NCI-H1105 (cell line): ENCODE measurements at places on chromosomes 6 and 20.

- DNase-seq: no peak
Measured at GRCh38 chr6:28333047-28333446, 2.9 kb downstream of the ZSCAN31 start.

DNA sequence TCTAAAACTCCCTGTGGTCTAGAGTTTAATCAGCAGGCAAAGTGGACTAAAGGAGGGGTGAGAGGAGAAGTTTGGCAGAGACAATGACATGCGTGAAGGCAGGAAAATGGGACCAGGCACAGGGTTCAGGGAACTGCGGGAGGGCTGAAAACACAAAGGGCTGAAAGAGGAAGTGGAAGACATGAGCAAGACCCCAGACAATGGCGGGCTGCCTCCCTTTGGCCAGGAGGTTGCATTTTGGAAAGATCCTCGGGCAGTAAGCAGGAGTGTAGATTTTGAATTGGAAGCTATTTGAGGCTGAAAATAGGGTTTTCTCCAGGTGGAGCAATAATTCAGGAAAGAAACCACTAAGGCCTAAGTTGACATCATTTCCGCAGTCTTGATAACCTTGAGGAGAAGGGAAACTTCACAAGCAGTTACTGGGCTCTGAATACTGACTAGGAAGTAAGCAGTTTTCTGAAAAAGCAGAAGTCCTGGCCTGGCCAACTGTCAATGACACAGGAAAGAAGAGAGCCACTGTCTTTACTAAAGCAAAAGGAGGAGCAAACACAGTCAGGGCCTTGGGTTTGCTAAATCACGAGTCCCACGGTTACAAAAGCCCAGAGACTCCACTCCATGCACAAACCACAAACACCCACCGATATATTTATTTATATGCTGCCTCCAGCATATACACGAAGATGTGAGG is 3.4 kb downstream of the LY86 start:
- DNase-seq: no peak

GRCh38 chr6:35181933-35182612 is 31.7 kb upstream of the SCUBE3 start:
- DNase-seq: no peak

DNA sequence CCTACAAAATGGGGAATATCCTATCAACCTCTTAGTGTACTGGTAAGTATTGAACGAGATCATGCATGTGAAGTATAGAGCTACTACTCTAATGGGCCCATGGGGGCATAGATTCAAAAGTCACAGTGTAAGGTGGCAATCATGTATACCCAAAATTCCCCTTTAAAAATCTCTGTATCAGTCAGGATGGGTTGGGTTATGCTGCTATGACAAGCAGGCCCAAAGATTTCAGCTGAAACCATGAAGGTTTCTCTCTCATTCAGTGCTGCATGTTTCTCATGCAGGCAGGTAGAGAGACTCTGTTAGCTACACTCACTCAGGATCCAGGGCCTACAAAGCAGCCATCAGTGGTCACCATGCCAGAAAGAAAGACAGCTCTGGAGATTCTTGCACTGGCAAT is 166.6 kb downstream of the MAFB start:
- no peak for DNase-seq

- no peak for DNase-seq
Measured at GRCh38 chr20:32240205-32240604, 32.5 kb downstream of the POFUT1 start.

- peak; percentile 85 for DNase-seq
Measured at GRCh38 chr20:58892141-58892931, 39.8 kb downstream of the GNAS start.

DNA sequence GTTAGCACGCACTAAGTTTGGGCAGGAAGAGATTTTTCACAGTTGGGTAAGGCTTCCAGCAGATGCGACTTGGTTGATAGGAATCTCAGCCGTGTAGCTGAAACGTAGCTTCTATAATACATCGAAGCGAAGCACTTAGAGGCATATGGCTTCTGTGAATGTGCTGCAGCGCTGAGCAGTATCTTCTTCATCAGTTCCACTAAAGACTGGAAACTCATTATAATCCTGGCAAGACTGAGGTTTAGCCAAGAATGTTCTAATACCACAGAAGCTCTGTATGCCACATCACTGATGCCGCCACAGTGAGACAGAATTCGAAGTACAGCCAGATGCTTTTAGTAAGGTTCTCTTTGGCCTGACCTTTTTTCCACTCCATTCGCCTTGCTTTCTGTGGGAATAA is 680.2 kb upstream of the AGPAT4 start:
- no peak for DNase-seq

DNA sequence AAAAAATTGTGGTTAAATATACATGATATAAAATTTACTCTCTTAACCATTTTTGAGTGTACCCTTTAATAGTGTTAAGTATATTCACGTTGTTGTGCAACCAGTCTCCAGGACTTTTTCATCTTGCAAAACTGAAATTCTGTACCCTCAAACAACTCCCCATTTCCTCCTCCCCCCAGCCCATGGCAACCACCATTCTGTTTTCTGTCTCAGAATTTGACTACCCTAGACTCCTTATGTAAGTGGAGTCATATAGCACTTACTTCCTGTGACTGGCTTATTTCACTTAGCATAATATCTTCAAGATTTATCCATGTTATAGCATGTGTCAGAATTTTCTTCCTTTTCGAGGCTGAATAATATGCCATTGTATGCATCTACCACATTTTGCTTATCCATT is 5.1 kb downstream of the VPS16 start:
- DNase-seq: no peak

- peak; percentile 85 for DNase-seq
Measured at GRCh38 chr20:62219101-62219991, 732 bp downstream of the HRH3 start.

GRCh38 chr6:35776364-35777215 is at the start of gene CLPSL2:
Gene CLPSL2, plus strand, starts transcription at chr6:35776598. Its CDS starts 21 bp downstream, at chr6:35776619.
- DNase-seq: no peak

- no peak for DNase-seq
Measured at GRCh38 chr6:154569156-154569862, 58.8 kb upstream of the CNKSR3 start.

- DNase-seq: no peak
Measured at GRCh38 chr6:143037470-143037869, 23.2 kb upstream of the AIG1 start.

GRCh38 chr20:22070610-22071058 is 365.2 kb downstream of the PAX1 start:
- no peak for DNase-seq

- no peak for DNase-seq
Measured at GRCh38 chr6:51929934-51930574, 157.4 kb downstream of the PKHD1 start.

- no peak for DNase-seq
Measured at GRCh38 chr20:63552481-63553249, 1.3 kb upstream of the FNDC11 start.

GRCh38 chr6:3349388-3350251 is 90.9 kb downstream of the PSMG4 start:
- DNase-seq: no peak

- DNase-seq: no peak
Measured at GRCh38 chr6:40845553-40845952, 193.5 kb downstream of the UNC5CL start.

- DNase-seq: no peak
Measured at GRCh38 chr6:37004044-37004980, 1.1 kb upstream of the FGD2 start.

- DNase-seq: no peak
Measured at GRCh38 chr6:37054171-37054570, 48.7 kb downstream of the FGD2 start.

GRCh38 chr6:128848212-128848935 is 34.6 kb upstream of the LAMA2 start:
- DNase-seq: no peak

DNA sequence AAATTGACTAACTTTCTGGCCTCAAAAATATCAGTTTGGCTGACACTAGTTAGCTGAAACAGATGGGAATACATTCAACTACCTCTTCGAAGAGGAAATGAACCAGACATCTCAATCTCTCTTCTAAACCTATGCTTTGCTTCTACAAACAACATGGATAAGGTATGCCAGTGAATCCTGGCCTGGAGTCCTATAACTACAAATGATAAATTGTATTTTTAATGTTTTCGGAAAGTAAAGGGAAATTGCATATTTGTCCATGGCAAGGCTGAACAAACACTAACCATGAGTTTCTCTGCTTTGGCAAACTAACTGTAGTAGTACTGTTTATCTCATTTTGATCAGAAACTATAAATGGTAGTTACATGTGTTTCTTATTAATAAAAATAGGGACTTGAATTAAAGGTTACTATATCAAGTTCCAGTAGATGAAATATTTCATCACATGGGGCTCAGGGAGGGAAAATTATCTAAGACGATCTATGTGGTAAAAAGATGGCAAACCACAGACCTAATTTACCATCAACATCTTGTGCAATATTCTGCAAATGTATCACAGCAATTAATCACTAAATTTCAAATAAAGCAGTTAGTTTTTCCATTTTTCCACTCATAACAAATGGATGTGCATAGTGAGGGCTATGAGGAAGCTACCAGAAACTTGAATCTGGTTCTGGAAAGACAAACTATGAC is 76.8 kb downstream of the COL12A1 start:
- DNase-seq: no peak

DNA sequence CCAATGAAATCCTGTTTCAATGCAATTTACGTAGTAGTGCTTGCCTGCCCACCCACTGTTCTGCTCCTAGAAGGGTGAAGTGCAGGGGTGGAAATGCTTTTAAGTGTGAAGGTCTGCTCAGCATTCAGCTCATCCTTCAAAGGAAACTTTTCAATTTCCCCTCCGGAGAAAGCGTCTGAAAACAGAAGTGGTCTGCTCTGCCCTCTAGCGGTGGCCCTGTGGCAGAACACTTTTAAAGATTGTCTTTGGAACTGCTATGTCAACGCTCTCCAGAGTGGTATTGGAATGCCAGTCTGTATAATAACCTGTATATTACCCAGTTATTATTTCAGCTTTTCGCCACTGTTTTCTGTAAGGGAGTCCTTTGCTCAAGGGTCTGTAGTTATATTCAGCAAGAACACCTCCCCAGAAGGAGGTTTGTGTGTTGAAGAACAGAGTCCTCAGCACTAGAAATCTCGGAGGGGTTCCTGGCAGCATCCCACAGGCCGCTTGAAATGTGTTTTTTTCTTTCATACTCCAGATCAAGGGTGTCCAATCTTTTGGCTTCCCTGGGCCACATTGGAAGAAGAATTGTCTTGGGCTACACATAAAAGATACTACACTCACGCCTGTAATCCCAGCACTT is 63.1 kb upstream of the KLHL31 start:
- peak; percentile 39 for DNase-seq

DNA sequence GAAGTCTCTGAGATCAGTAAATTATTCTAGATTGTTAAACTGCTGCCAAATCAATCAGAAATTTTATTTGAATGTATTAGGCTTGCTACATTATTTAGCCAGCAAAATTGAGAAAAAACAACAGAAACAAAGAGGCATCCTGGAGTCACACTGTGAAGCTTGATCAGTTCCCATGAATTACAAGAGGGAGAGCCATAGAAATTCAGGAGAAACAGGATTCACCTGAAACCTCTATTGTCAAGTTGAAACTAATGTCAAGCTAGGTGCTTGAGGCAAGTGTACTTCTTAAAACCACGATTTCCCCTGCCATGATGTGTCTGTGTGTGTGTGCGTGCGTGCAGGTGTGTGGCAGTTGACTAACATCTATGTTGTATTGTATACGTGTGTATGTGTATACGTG is 439.1 kb upstream of the NOX3 start:
- DNase-seq: no peak

GRCh38 chr6:124027392-124027791 is 223.7 kb downstream of the NKAIN2 start:
- DNase-seq: no peak

- DNase-seq: no peak
Measured at GRCh38 chr20:40603057-40603651, 85.9 kb downstream of the MAFB start.

- no peak for DNase-seq
Measured at GRCh38 chr6:25297823-25298522, 18.8 kb downstream of the CARMIL1 start.

DNA sequence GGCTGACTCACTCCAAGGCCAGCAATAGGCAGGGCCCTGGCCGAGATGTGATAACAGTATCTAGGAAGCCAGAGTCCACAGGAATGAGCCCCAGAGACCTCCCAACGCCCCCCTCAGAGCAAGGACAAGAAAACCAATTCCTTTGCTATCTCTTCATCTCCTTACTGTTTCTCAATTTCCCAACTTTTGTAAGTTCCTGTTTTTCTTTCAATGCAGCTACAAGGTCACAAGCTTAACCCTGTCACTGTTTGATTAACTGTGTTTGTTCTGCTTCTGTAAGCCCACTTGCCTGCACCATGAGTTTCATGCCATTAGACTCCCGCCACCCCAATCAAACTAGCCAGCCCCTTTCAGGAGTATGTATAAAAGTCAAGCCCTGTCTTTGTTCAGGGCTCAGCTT is 3.5 kb downstream of the FKBP1C start:
- DNase-seq: no peak

DNA sequence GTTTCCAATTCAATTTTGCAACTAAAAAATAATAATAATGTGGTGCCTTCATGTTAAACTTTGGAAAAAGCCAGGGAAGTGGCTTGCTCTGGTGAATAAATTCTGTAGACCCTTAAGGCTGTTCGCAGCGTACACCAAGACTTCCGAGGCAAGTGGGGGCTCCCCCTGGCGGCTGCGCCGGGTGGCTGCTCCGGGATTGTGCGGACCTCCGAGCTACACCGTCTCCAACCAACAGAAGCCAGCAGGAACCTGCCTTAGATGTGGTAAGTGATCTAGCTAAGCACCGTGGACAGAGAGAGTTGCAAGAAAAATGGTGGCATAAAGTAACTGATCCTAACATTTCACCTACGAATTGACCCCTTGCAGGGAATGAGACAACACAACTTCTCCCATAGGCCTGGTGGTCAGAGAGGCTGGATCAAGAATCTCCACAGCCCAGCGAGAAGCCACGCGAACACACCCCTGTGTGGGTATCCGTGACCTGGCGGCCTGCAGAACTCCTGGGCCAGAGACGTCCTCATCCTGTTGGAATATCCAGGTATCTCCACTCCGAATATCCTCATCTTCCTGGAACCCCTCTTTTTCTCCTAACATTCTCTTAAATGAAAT is 69.6 kb downstream of the TBXT start:
- peak; percentile 76 for DNase-seq

DNA sequence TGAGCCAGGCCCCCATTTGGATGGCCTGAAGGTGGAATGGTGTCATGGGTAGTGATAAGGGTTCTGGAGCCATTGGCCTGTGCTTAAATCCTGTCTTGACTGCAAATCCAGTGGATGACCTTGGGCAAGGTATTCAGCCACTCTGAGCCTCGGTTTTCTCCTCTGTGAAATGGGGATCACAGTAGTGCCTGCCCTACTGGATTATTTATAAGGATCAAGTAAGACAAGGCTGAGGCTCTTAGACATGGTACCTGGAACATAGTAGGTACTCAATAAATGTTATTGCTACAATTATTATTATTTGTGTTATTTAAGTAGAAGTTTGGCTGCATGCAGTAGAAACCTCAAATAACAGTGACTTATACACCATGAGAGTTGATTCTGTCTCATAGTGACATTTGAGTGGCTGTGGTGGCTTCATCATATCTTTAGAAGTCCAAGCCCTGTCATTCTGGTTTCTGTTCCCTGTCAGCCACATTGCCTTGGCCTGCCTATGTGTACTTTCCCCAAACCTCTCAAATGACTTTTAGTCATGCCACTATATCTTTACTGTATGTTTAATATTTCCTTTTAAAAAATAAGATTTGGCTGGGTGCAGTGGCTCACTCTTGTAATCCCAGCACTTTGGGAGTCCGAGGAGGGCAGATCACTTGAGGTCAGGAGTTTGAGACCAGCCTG is 37.6 kb upstream of the CHMP4B start:
- DNase-seq: no peak

GRCh38 chr6:163352011-163352685 is 62.4 kb upstream of the QKI start:
- DNase-seq: no peak

GRCh38 chr6:37765182-37765775 is 54.2 kb upstream of the ZFAND3 start:
- DNase-seq: no peak
